ENCODE measurements at places on chromosomes 1 and 21.

DNA sequence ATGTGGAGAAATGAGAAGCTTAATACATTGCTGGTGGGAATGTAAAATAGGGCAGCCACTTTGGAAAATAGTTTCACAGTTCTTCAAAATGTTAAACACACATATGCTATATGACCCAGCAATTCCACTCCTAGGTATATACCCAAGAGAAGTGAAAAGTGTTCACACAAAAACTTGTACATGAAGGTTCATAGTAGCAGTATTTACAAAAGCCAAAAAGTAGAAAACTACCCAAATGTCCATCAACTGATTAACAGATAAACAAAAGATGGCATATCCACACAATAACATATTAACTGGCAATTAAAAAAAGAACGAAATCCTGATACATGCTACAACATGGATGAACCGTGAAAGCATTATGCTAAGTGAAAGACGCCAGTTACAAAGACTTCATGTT, 33.7 kb downstream of the ARHGEF11 start:
- no peak for DNase-seq

- no peak for DNase-seq
Measured at GRCh38 chr1:23796466-23797271, 3.9 kb downstream of the GALE start.

GRCh38 chr1:172532700-172533512, at the start of gene SUCO:
SUCO (plus strand) TSS chr1:172533150; CDS start chr1:172533436, 286 bp downstream.
- peak; percentile 100 for DNase-seq

DNA sequence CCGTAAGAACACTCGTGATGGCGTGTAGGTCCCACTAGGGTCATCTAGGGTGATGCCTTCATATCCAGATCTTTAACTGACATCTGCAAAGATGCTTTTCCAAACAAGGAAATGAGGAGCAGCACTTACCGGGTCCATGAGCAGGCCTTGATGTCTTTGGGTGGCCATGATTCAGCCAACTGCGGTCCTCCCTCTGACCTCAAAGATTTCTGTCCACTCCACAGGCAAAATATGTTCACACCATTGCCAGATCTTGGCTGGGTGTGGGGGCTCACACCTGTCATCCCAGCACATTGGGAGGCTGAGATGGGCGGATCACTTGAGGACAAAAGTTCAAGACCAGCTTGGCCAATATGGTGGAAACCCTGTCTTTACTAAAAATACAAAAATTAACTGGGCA, 18.2 kb downstream of the TRPM2 start:
- peak; percentile 5 for DNase-seq

DNA sequence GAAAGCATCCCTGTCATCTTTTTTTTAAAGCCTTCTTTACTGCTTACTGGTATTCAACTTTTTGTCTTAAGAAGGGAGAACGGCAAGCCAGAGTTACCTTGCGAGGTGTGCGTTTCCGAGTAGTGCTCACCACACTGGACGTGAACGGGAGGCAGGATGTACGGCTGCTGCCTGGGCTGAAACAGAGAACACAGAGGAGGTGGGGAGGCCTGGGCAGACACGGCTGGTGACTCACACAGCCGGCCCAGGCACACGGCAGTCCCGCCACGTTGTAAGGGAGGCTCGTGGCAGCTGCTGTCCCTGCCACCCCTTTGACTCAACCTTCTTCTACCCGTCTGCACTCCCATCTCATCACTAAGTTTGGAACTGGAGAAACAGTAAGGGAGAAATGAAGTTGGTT, 105.8 kb downstream of the SMYD2 start:
- no peak for DNase-seq

- DNase-seq = no peak
Measured at GRCh38 chr1:9942399-9942938, 722 bp downstream of the LZIC start.

DNA sequence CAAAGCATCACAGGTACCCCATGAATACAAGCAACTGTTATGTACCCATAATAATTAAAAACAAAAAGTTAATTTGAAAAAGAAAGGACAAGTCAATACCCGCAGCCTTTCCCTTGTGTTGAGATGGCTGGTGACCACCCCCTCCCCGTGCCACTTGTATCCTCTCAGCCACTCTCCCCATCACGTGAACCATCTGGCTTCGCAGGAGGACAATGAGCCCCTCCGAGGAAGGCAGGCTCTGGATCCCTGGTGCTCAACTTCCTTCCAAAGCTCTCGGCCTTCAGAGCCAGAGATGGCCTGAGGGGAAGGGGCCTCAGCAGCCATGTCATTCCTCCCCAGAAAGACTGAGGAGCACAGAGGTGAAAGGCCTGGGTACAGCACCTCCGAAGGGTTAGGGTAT, 120.4 kb upstream of the RAB4A start:
- no peak for DNase-seq

Measured in Peyer's patch (tissue), 4 donors.